ENCODE measurements at places on chromosomes 2 and 18. TPM values are rescaled to one million over a fixed set of nuclear protein-coding genes. Genes with fewer than 3 reads are reported as not detected.

Gene BUB1
- 88.5 TPM for total RNA-seq

Gene ATG9A
- total RNA-seq: 63.0 TPM

Gene FBLN7
- total RNA-seq: 14.7 TPM

Gene NYAP2
- total RNA-seq: not detected

Gene FHOD3
- total RNA-seq: not detected

Gene CYRIA
- total RNA-seq: 1.8 TPM

Gene MAB21L4
- total RNA-seq: not detected

Gene PID1
- total RNA-seq: not detected

Gene DES
- not detected for total RNA-seq

Gene CPS1
- 0.34 TPM for total RNA-seq

Gene G6PC2
- not detected for total RNA-seq

Gene CKAP2L
- 38.4 TPM for total RNA-seq

Gene CD207
- total RNA-seq: not detected

Gene SLC19A3
- total RNA-seq: not detected

Gene ALK
- total RNA-seq: not detected

Gene HMSD
- total RNA-seq: 14.6 TPM

Gene FEV
- not detected for total RNA-seq

Gene TMEFF2
- total RNA-seq: not detected

Gene B3GNT7
- total RNA-seq: not detected

Gene C2orf66
- total RNA-seq: 1.8 TPM

Gene PPP1R7
- total RNA-seq: 113 TPM

Gene DUSP28
- 10.3 TPM for total RNA-seq

Data from T-helper 1 cell treated with Interleukin-12 subunit alpha and Interleukin-12 subunit beta and Interleukin-4 antibody, amounts not matched to agents 30 ng/mL and 1 ng/mL, for 36 hours (primary cell).